ENCODE measurements at places on chromosomes 4 and X.

- no peak for DNase-seq
Measured at GRCh38 chrX:148872881-148873280, 372.5 kb downstream of the AFF2 start.

GRCh38 chr4:11650801-11651596 lies 222.3 kb upstream of the HS3ST1 start:
- DNase-seq, result no peak

- DNase-seq, result no peak
Measured at GRCh38 chr4:184882276-184882675, 56.5 kb upstream of the ACSL1 start.

DNA sequence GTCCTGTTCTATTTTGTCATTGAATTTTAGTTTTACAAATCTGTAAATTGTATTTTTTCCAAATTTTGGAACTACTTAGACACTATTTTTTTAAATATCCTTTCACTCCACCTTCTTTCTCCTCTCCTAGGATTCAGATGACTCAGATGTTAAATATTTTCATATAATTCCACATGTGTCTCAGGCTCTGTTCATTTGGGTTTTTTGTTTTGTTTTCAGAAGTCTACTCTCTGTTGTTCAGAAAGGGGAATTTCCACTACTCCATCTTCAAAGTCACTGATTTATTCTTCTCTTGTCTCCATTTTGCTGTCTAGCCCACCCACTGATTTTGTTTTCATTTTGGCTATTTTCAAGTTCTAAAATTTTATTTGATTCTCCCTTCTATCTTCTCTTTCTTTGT lies 264.0 kb upstream of the SLIT2 start:
- no peak for DNase-seq

DNA sequence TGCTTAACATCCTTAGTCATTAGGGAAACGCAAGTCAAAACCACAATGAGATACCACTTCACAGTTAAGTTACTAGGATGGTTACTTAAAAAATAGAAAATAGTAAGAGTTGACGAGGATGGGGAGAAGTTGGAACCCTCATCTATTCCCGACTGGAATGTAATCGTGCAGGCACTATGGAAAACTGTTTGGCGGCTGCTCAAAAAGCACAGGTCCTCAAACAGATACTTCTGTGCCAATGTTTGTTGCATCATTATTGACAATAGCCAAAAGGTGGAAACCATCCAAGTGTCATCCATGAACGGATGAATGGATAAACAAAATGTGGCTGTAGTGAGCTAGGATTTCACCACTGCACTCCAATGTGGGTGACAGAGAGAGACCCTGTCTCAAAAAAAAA lies 11.7 kb downstream of the CTAG1B start:
- no peak for DNase-seq

- DNase-seq, result no peak
Measured at GRCh38 chr4:138774940-138775339, 240.6 kb upstream of the NOCT start.

- peak; percentile 72 for DNase-seq
Measured at GRCh38 chr4:77240469-77241066, 83.6 kb downstream of the CCNG2 start.

- no peak for DNase-seq
Measured at GRCh38 chrX:70554081-70554480, 109.4 kb downstream of the DLG3 start.

DNA sequence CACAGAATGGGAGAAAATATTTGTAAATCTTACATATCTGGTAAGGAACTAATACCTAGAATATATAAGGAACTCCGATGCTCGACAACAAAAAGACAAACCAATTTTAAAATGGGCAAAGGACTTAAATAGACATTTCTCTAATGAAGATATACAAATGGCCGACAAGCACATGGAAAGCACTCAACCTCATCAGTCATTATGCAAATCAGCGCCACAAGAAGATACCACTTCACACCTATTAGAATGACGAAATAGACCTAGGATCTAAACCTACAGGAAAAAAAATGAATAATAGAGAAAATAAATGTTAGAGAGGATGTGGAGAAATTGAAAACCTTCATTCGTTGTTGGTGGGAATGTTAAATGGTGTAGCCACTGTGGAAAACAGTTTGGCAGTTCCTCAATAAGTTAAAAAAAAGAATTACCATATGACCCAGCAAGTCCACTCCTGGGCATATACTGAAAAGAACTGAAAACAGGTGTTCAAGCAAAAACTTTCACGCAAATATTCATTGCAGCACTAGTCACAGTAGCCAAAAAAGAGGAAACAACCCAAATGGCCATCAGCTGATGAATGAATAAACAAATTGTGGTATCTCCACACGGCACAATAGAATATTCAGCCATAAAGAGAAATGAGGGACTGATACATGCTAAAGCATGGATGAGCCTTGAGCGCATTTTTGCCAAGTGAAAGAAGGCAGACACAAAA lies 57.3 kb upstream of the WDR19 start:
- DNase-seq, result peak; percentile 80

Data from OCI-LY7 (cell line).